Epithelial cell of esophagus (primary cell): ENCODE measurements at places on chromosomes 3 and 15.

DNA sequence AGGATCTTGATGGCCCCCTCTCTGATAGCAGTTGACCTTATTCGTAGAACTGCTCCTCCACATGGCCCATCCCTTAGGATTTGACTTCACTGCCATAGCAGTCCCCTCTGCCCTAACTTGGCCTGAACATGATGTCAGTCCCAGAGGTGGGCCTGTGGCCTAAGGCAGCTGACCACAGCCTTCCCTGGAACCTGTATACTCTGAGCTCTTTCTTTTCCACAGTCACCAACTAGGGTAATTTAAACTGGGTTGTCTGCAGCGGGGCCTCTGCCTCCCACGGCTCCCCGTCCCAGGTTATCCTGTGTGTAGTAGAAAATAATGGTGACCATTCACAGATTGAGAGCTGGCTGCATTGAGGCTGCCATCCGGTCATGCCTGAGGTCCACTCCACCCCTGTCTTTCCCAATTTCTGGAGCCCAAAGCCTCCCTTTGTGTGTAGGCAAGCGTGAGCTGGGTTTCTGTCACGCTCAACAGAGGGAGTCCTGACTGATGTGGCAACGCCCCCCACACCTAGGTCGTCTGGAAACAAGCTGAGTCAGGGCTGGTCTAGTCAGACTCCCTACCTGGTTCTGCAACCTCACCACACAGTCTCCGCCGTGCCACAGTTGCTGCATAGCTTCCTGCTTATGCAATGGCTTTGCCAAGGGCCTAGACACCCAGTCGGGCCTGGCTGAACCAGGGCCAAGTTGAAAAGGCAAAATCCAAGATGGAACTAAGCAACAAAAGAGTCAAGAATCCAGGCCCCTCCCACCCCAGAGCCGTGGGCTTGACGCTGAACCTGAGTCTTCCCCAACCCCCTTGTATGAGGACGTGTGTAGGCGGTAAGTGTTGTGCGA lies 284.5 kb downstream of the XXYLT1 start:
- peak; percentile 99 for DNase-seq

DNA sequence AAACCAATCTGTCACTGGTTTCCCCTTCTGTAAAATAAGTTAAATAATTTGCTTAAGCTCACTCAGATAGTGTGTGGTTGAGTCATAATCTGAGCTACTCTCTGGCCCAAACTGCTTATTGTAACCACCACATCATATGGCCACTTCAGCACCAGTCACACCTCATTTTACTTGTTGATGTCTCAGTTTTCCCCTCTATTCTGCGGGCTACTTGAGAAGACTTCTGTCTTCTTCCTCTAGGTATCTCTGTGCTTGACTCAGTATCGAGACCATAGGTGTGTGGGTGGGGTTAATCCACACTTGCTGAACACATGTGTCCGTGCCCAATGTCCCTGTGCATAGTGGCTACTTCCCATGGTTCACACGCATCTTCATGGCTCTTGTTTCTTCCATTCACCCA lies 32.9 kb downstream of the CRYGS start:
- DNase-seq = peak; percentile 23

DNA sequence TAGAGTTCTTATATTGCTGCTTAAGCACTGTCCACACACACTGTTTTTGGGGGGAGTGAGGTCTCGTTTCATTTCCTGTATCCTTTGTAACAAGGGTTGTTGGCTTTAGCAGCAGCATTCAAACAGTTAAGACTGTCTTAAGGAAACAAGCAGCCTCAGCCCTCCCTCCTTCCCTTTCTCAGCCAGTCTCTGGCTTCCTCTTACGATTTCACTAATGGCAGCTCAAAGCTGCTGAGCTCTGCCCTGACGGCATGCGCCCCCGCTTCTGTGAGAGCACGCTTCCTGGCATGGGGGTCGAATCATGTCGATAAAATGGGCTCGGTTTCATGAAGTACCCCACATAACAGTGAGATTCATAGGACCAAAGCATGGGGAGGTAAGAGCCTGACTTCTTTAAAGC lies 105.0 kb downstream of the KLHL25 start:
- no peak for DNase-seq

DNA sequence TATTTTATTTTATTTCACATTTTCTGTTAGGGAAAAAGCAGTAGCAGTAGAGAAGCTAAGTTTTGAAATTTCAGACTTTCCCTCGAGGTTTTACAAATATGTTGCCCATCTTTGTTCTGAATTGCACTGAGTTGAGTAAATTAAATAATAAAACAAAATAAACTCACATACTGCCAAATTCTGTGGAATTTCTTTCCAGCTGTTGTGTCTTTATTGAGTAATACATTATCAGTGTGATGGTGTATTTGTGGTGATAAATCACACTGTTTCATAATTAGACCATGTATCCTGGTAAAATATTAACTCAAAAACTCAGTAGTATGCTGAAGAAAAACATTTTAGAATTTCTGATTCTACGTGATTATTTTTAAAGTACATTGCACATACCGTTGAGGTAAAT lies 592.1 kb downstream of the SI start:
- no peak for DNase-seq

DNA sequence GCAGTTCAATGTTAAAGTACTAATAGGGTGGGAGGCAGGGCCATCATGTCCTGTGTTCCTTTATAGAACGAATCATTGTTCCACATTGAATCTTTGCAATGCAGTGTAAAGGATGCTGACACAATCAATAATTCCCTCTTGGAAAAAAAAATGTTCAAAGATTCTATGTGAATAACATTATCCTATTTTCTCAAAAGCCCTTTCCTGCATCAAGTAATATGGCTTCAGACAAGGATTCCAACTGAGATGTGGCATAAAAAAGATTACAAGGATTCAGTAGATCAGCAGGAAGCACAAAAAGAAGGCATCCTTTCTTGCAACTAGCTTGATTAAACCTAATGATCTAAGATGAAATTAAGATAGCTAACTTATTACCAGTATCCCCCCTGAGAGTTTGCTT lies 454.0 kb upstream of the CADM2 start:
- DNase-seq = no peak

DNA sequence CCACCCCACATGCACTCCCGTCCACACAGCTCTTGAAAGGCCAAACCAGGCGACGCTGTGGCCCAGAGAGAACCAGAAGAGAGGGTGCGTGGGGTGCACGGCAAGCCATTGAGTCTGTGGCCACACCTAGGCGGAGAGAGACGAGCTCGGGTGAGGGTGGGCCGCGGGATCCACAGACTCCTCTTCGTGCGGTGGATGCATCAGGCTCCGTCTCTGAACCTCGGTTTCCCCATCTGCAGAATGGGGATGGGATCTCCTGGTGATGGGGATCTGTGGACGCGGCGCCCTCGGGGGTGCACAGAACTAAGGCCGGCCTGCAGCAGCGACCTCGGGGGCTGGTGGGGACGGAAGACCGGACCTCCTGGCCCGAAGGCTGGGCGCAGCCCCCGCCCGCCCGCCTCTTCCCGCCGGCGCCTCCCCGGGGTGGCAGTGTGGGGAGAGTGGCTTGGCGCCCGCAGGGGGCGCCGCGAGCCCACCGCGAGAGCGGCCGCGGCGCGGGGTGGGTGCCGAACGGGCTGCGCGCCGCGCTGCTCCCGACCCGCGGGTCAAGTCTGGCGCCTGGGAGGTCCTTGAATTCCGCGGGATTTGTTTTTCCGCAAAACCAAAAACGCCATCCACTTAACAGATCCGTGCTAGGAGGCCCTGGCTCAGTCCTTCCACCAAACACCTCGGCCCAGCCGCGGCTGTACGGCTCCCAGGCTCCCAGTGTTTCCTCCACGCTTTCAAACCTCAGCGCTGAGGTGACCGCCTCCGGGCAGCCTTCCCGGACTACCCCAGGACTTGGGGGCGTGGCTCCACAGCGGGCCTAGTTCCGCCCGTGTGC lies 13.2 kb upstream of the ADPGK start:
- peak; percentile 15 for DNase-seq

DNA sequence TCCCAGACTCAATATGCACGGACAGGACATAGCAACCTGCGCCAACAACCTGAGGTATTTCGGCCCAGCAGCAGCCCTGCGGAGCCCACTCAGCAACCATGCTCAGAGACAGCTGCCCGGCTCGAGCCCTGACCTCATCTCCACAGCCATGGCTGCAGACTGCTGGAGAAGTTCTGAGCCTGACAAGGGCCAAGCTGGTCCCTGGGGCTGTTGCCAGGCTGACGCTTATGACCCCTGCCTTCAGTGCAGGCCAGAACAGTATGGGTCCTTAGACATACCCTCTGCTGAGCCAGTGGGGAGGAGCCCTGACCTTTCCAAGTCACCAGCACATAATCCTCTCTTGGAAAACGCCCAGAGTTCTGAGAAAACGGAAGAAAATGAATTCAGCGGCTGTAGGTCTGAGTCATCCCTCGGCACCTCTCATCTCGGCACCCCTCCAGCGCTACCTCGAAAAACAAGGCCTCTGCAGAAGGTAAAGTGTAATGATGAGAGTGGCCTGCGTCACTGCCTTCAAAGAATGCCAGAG lies 25.5 kb downstream of the TMEM41A start:
- no peak for DNase-seq

DNA sequence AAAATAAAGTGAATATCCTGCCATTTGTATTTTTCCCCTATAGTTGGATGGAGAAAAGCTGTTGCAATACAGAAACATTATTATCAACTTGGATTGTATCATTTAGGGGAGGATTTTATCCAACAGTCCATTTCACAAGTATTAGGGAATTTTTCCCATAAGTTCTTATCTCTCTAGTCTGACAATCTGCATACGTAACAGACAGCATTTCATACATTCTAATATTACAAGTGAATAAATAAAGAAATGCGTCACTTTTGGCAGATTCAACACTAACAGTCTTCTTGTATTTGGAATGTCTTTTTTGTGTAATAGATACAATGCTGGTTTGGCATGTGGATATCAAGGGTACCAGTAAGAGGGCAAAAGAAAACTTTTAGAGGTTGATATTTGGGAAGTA lies 795.3 kb upstream of the ARRDC4 start:
- DNase-seq = no peak

DNA sequence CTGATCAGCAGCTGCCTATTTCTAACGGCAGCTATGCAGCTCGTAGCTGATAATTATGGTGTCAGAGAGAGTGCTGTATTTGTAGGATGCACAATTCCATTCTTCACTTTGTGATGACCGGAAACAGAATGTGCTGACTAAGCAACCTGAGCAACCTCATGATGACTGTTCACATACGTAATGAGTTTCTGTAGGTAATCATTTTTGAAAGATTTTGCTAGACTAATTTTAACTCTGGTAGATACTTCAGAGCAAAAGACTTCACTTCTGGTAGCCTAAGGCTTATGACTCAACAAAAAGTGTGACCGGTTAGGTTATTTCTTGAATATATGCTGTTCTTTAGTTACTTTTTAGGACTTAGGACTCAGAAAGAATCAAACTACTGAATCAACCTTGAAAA lies 567.7 kb downstream of the NAALADL2 start:
- DNase-seq = peak; percentile 70

DNA sequence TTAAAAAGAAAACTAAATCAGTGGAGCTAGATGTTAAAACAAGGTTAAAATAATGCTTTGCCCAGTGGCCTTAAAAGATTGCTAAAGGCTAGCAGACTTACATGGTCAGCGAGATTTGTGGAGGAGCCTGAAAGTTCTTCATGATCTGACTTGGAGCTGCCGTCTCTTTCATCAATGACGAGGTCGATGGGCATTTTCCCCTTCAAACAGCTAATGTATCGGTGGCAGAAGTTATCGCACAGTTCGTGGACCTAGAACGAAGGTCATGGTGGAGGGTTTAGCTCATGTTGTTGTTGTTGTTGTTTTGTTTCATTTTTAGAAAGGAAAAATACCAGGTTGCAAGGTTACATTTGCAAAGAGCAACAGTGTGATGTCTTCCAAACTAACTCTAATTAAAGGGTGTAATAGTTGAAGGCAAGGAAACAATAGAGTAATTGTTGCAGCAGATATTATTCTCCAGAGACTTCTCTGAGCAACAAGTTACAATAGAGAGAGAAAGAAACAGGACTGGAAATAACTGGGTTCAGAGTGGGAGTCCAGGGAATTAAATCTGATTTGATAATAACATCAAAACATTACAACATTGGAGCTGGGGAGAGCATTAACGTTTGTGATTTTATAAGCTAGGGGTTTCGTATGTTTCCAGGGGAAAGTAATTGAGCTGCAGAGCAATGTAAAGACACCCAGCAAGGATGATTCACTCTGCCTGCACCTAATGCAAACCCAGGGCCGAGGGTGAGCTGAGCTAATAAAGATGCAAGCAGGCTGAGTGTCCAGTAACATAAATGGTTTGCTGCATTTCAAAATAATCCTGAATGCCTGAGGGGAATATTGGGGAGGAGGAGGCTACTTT lies 6.6 kb downstream of the MEIS2 start:
- peak; percentile 59 for DNase-seq

- DNase-seq = no peak
Observed at GRCh38 chr15:80620931-80621330, 74.2 kb upstream of the ABHD17C start.

- DNase-seq = no peak
Observed at GRCh38 chr15:100175406-100176114, 166.2 kb downstream of the ADAMTS17 start.

GRCh38 chr3:183317886-183318865 lies 65.1 kb downstream of the B3GNT5 start:
- peak; percentile 44 for DNase-seq

GRCh38 chr3:127717357-127718244 lies 44.8 kb downstream of the ABTB1 start:
- DNase-seq = no peak

DNA sequence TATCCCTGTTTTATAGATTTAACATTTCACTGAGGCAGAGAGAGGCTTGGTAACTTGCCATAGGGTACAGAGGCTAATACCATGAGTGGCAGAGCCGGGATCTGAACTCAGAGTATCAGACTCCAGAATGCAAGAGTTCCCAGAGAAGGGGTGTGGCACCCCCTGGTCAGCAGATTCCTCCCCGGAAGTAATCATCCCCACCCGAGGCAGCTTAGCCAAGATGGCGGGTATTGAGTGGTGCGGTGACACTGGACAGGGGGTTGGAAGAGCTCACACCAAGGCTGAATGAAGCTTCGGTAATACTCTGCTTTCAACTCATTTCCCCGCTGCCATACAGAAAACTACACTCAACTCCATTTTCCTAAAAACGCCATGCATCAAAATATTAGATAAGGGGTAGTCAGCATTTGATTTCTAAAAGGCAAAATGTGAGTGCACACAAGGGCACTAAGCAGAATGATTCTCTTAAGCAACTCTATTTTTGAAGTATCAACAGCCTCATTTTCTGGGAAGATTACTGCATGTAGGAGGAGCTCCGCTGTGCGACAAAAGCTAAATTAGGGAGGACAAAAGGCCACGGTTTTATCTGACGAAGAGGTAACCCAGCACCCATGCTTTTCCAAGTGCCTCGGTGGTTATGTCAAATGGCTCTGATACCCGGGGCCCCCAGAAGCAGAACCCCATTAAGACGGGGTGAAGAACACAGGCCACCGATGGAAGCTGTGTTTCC lies 166.7 kb downstream of the NUP210 start:
- DNase-seq = no peak

GRCh38 chr15:89002281-89002761 lies 85.9 kb upstream of the ABHD2 start:
- no peak for DNase-seq

- no peak for DNase-seq
Observed at GRCh38 chr3:104831071-104831470, 535.6 kb upstream of the ALCAM start.

DNA sequence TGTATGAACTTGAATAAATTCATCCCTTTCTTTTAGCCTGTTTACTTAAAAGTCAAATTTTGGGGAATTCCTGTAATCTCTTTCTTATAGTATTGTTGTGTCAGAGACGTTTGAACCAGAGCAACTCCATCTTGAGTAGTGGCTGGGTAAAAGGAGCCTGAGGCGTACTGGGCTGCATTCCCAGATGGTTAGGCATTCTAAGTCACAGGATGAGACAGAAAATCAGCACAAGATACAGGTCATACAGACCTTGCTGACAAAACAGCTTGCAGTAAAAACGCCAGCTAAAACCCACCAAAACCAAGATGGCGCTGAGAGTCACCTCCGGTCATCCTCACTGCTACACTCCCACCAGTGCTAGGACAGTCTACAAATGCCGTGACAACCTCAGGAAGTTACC lies 94.5 kb downstream of the P3H2 start:
- peak; percentile 49 for DNase-seq
